ENCODE measurements at places on chromosomes 3 and 15. TPM values are rescaled to one million over a fixed set of nuclear protein-coding genes. Genes with fewer than 3 reads are reported as not detected.

Gene FGF7
- 0.13 TPM for total RNA-seq

Gene SPRED1
- 15.6 TPM for total RNA-seq

Gene CHRNA7
- total RNA-seq = under 0.01 TPM

Gene SERPINI2
- not detected for total RNA-seq

Gene CACNA1D
- 0.13 TPM for total RNA-seq

Gene XCR1
- under 0.01 TPM for total RNA-seq

DNA sequence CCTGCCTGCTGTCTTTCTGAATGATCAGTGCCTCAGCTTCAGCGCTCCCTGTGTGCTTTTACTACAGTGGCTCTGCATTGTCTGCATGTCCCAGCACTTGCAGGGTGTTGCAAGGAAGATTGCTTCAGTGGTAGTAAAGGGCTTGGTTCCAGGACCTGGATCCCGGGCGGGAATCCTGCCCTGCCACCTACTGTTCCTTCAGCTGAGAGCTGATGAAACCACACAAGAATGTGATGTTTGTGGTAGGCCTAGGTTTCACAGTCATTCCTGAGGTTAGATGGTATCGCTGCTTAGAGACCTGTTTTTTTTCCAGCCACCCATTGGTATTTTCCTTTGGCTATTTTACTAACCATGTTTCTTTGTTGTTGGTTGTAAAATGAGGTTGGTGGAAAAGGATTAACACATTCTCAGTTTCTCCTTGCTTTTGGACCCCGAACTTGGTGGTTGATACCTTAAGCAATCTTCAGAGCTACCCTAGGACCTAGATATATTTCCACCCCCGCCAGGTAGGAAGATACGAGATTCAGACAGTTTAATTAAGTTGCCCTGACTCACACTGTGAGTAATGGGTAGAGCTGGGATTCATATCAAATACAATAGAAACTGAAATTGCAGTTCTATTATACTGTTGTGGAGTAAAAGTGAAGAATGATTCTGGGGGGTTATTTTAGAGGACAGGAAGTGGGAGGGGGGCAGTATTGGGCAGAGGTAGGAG is 11.4 kb downstream of the GPR87 start:
- peak; percentile 98 for DNase-seq

- DNase-seq = peak; percentile 12
Measured at GRCh38 chr15:28082891-28083684, 16.0 kb downstream of the OCA2 start.

- no peak for DNase-seq
Measured at GRCh38 chr3:147415286-147415685, 6.1 kb downstream of the ZIC1 start.

DNA sequence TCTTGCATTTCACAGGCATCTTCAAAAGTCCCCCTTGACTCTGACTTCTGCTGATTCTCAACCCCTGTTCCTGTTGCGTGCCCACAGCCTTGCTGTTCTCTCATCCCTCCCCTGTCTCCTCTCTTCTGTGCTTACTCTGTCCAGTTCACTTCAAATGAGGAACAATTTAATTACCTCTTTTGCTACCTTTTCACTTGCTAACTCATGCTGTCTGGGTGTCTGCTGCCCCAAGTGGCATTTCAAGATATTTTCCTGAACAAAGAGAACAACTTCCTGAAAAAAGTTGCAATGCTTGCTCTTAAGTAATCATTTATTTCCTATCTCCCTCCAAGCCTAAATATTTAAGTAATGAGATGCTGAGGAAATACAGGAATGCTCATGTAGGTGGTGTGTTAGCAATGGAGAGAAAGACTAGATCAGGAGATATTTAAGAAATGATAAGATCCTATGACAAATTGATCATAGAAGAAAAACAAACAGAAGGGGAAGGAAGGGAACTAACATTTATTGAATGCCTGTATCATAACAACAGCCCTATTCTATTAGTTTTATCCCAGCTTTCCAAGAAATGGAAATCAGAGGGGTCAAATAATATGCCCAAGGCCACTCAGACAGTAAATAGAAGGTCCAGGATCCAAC is 42.2 kb downstream of the SV2B start:
- peak; percentile 37 for DNase-seq

GRCh38 chr15:47963265-47963664 is 157.5 kb upstream of the SLC24A5 start:
- DNase-seq = no peak

GRCh38 chr3:50575372-50575771 is 6.0 kb downstream of the HEMK1 start:
- DNase-seq = peak; percentile 19

DNA sequence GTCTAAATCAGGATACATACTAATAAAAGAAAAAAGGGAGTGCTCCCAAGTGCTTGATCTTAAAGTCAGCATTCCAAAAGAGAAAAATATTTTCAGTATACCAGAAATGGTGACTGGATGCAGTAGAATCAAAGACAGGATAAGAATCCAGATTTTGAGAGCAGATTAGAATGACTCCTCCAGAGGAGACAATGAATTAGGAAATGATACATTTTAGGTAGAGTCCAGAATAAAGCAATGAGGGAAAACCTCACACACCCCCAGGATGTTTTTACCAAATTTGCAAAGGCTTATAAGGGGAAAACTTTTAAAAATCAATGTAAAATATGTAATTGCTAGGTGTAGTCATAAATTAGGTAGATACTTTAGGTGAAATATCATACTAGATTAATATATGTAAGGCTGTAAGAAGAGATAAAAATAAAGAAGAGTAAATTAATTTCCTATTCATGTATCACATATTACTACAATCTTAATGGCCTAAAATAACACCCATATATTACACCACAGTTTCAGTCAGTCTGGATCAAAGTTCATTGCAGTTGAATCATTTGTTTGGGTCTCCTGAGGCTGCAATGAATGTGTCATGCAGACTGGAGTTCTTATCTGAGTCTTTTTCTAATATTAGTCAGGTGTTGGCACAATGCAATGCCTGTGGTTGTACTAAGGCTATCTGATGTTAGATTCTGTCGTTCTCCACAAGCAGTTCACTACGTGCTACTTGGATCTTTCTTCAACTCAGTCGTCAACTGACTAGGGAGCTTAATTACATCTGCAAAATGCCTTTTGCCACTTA is 547.8 kb upstream of the EPHA6 start:
- DNase-seq = peak; percentile 72

DNA sequence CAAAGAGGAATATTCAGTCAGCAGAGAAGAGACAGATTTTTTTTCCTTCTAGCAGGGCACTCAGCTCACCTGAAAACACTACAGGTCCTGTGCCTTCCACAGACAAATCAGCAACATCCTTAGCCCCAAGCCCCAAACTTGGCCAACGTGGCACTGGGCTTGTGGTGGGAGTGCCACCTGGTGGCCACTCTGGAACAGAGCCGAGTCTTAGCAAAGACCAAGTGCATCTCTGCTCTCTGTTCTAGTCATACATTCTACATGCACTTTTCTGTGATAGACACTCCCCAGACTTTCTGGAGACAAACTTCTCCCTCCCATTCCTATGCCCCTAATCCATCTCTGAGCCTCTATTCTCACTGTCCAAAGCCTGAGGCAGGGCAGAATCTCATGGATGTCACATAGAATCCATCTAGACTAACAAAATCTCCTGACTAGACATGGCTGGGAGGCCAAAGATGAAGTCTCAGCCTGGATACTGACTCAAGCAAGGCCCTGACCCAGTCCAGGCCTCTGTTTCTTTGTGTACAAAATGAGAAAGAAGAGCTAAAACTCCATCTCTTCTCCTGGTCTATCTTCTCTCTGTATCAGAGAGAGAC is 5.1 kb upstream of the SEMA7A start:
- peak; percentile 71 for DNase-seq

- no peak for DNase-seq
Measured at GRCh38 chr3:71421820-71422566, 161.5 kb downstream of the FOXP1 start.

DNA sequence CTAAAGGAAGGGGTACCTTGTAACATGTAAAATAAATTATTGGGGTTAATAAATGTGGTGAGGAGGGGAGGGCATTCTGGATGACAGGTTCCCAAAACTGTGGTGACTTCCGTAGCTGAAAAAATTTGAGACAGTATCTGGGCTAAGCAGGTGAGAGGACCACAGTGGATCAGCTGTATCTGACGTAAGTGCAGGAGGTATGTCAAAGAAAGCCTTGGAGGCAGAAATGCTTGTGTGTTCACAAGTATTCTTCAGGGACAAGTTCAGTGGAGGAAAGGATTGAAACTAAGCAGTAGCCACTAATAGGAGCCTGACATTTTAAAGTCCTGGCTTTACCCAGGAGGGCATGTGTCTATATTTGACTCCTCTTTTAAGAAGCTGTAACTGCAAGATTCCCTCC is 52.0 kb downstream of the CD86 start:
- no peak for DNase-seq

DNA sequence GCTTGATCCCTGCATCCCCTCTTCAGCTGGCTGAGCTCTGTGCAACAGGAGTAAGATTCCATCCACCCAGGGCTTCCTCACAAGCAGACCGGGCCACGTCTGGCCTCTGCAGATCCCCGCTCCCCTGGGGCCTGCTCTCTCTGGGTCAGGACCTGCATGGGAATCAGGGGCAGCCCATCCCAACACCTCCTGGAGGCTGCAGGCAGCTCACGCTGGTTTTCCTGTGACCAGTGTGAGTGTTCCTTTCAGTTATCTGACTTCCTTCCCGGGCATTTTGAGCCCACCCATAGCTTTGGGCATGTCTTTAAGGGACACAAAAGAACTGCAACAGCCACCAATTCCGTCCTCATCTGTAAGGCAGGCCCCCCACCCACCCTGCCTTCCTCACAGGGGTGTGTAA is 16.3 kb downstream of the NUP210 start:
- no peak for DNase-seq

- no peak for DNase-seq
Measured at GRCh38 chr3:87161417-87161816, 65.7 kb upstream of the CHMP2B start.

DNA sequence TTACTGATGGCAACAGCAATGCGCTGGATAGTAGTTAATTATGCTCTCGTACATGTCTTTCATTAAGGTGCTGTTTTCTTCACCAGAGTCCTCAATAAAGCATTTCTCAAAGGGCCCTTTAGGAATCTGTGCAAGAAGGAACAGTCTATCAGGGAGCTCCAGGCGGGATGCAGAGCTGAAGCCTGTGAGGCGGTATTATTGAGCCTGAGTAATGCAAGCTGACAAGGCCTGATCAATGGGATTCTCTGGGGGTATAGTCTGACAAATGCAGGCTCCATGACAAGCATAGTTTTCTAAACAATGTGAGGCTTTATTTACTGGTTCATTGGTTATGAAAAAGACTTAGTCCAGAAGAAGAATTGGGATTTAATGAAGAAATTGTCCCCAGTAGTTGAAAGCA is 530.9 kb upstream of the CBLB start:
- DNase-seq = no peak

DNA sequence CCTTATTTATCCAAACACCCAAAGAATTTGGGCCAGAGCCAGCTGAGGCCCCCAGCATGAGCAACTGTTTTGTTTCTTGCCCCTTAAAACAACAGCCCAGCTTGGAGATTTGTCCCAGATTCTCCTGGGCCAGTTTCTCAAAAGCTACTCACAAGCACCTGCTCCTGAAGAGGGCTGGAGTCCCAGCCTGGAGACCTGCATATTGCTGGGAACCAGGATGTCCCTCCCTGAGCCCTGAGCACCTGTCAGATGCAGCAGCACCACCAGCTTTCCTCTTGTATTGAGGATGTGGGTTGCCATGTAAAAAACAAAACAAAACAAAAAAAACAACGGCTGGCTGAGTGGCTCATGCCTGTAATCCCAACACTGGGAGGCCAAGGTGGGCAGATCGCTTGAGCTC is 7.0 kb upstream of the RFT1 start:
- no peak for DNase-seq

GRCh38 chr3:188134079-188134478 is 19.9 kb upstream of the LPP start:
- DNase-seq = no peak

- DNase-seq = no peak
Measured at GRCh38 chr3:74465715-74466410, 148.6 kb downstream of the CNTN3 start.

GRCh38 chr3:52552089-52552488 is 15.7 kb downstream of the UQCC5 start:
- DNase-seq = peak; percentile 71

DNA sequence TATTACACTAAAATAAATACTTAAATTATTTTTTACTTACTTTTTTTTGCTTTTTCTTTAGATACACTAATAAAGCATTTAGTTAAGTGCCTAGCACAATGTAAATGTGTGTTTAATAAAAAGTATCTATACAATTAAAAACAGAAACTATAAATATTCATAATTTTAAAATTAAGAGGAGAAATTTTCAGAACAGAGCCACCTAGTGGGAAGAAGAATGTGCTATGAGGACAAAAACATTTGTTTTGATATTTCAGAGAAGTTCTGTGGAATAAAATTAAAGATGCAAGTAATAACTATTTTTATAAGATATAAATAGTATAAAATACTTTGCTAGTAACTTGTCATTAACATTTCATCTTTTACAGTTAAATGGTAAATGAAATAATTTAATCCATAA is 33.6 kb upstream of the PLSCR5 start:
- no peak for DNase-seq

GRCh38 chr3:128113817-128114794 is 9.5 kb downstream of the RUVBL1 start:
- no peak for DNase-seq

DNA sequence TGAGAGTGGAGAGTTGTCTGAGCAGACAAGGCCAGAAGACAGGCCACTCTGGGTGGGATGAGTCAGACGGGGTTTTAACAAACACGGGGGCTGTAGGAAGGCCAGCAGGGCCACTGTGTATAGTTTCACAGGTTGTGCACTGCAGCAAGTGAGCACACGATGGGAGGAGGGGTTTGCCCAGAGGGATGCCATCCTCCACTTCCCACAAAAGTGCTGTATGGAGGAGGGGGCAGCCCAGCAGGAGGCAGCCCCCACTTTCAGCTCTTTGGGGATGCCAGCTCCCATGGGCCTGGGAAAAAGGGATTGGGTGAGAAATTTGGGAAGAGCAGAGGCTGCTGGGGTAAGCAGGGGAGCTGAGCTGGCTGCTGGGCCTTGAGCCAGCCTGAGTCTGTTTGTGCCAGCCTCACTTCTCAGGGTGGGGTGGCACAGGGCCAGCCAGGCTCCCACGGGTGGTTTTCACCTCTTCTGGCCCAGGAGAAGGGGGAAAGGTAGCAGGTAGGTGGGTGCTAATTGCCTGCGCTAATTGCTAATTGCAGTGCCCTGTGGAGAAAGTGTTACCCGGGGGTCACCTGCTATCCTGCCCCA is 6.7 kb downstream of the ZBTB47 start:
- DNase-seq = no peak

GRCh38 chr3:152323834-152324233 is 55.1 kb downstream of the MBNL1 start:
- DNase-seq = no peak

DNA sequence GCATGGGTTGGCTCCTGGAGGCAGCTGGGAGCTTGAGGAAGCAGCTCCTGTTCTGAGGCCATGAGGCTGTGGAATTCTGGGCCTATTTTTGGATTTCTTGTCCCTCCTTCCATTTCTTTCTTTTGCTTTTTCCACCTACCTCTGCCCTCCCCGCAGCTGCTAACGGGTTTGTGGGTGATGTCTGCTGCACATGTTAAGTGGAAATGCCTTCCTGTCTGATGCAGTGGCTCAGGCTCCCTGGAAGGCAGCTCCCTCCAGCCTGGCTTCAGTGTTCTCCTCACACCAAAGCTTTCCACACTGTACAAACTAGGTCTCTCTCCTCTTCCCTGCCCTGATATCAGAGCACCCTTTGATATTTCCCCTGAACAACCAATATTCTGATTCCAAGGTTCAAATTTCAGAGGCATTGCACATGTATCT is 33.8 kb upstream of the ESYT3 start:
- DNase-seq = no peak

Data from bronchial epithelial cell (primary cell).